Type B pancreatic cell (in vitro differentiated cells): ENCODE measurements at places on chromosomes 2 and 18.

DNA sequence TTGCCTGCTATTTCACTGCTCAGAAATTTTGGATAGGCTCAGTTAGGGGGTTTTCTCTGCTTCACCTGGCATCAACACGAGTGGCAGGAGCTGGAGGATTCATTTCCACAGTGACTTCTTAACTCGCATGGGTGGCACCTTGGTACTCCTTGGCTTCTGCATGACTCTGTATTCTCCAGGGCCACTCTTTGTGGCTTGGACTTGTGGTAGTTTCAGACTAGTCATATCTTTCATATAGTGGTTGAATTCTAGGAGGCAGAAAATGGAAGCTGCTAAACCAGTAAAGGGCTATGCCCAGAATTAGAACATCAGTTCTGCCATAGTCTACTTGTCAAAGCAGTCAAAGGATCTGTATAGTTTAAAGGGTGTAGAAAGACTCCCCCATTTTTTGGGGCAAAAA is 6.8 kb downstream of the MAIP1 start:
- no peak for DNase-seq

GRCh38 chr2:54321047-54321446 is 65.0 kb upstream of the TSPYL6 start:
- no peak for DNase-seq

GRCh38 chr2:119707117-119708087 is 28.4 kb downstream of the TMEM177 start:
- DNase-seq, result no peak

DNA sequence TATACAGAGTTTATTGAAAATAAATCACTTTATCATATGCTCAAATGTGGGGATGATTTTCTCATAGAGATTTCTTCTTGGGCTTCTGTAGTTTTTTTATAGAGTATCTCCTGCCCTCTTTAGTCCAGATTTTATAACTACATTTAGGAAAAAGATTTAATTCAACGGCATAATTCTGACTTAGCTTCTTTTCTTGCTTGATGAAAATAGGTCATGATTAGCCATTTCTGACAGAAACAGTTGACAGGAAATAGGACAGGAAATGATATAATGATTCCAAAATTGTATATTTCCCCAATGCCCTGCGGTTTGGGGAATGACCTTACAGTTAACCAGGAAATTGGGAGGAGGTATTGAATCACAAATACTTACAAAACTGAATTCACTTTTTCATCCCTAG is 1531.9 kb upstream of the ACVR2A start:
- DNase-seq, result no peak

GRCh38 chr2:121955426-121955825 is 200.0 kb downstream of the TSN start:
- DNase-seq, result no peak

DNA sequence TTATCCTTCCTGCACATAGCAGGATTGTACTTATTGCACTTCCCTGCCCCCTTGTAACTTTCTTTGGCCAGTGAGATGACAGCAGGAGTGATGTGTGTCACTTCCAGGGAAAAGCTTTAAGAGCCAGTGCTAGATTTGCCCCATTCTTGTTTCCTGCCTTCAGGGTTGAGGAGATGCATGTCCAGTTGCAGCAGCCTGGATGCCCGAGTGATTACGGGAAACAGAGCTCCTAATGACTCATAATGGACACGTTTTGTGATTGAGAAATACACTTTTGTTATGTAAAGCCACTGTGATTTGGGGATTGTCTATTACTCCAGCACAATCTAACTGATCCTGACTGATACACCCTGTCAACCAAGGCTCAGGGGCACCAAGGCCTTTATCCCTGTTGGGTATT is 5.0 kb upstream of the TET3 start:
- no peak for DNase-seq

DNA sequence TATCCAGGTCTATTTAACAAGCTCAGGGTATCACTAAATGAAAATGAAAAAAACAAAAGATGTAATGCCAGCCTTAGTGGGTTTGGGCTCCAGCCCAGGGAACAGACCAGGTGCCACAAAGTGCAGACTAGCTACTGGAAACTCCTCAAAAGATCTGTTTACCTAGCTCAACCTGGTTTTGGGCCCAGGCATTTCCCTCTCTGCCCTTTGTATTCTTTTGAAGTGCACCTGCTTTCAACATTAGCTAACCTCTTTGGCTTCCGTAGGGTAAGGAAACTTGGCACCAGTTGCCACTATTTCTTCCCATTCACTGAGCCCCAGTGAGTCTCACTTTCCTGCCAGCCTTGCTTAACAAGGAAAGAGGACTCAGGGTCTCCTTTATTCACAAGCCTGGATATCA is 123.6 kb upstream of the CDCA7 start:
- DNase-seq, result no peak

GRCh38 chr2:26243470-26244308 is 743 bp downstream of the HADHA start:
- no peak for DNase-seq

GRCh38 chr2:1248187-1248586 is 165.1 kb upstream of the TPO start:
- no peak for DNase-seq

DNA sequence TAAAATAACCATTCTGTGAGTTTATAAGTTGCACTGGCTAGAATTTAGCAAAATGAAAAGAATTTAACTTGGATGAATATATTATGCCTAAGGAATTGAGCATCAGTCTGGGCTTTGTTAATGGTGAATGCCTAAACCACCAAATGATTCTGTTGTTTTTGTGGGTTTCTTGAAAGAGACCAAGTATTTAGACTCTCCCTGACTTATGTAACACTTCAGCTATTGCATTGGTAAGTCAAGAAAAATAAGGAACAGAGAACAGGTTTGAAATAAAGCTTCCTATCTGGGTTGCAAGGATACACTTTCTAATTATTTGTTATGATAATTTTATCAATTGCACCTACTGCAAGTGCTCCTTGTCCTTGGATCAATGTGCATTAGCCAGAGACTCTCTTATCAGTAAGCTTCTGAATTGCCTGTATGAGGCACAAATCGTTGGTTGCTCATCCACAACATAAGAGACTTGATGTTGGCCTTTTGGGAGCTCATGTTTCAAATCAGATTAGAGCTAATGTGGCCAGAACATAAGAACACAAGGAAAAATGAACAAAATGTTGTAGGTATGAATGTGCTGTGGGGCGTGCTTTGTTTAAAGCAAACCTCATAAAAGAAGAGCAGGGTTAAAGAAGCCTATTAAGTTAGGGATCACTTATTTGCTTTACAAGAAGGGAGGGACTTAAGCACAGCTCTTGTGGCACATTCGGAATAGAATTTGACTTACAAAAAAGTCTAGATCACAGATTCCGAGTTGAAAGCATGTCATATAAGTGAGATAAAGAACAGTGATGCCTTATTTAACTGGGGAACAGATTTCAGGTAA is 37.2 kb downstream of the PRKCE start:
- no peak for DNase-seq

- DNase-seq, result no peak
Observed at GRCh38 chr2:45209302-45209701, 200.1 kb upstream of the SIX2 start.

DNA sequence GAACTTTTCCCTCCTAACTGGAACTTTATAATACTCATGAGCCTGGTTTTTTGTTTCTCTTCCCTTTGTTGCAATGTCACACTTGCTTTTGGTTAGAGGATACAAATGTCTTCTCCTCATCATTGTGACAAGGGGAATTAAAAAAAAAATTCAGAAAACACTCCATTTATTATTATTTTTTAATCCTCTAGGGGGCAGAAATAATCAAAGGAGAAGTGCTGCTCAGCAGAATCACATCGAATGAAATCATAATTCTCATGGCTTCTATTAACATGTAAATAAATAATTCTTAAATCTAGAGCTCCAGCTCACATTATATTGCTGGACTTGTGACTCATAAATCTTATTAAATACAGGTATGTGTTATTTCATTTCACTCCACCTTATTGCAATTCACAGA is 273.8 kb downstream of the TRIB2 start:
- no peak for DNase-seq

GRCh38 chr2:106095478-106096298 is 98.4 kb downstream of the UXS1 start:
- no peak for DNase-seq

DNA sequence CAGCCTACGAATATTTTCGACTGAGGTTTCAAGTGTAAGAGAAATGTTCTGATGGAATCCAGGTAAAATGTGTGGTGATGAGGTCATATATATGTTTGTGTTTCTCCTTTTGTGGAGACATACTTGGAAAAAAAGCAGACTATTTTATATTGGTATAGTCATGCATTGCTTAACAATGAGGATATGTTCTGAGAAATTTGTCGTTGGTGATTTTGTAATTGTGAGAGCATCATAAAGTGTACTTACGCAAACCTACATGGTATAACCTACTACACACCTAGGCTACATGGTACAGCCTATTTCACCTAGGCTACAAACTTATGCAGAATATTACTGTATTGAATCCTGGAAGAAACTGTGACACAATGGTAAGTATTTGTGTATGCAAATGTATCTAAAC is 1849.9 kb upstream of the CELF4 start:
- no peak for DNase-seq
